ENCODE measurements at places on chromosomes 6 and 20.
A peak's percentile ranks its signal among the peaks of the same experiment; 100 is the strongest.

GRCh38 chr20:47816487-47817451 is 31.5 kb upstream of the SULF2 start:
- DNase-seq: no peak

GRCh38 chr6:20402092-20402341 is 338 bp downstream of the E2F3 start:
- no peak for DNase-seq

DNA sequence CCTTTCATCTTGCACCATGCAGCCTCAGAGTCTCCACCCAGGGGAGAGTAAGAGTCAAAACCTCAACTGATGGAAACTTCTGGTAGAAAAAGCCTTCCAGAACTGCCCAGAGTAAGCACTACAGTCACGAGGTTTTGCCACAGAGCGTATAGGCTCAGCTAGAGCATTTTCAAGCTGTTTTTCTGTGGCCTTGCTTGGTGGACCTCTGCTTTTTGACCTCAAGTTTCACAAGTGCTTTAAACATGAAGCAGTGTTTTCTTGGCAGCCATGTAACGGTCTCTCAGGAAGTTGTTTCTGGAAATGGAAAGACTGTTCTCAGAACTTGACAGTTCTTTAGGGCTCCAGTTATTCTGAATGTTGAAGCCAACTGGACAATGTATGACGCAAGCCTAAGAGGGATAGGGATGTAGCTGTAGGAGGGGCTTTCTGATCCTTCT is 146.5 kb downstream of the ZDHHC14 start:
- DNase-seq: no peak

DNA sequence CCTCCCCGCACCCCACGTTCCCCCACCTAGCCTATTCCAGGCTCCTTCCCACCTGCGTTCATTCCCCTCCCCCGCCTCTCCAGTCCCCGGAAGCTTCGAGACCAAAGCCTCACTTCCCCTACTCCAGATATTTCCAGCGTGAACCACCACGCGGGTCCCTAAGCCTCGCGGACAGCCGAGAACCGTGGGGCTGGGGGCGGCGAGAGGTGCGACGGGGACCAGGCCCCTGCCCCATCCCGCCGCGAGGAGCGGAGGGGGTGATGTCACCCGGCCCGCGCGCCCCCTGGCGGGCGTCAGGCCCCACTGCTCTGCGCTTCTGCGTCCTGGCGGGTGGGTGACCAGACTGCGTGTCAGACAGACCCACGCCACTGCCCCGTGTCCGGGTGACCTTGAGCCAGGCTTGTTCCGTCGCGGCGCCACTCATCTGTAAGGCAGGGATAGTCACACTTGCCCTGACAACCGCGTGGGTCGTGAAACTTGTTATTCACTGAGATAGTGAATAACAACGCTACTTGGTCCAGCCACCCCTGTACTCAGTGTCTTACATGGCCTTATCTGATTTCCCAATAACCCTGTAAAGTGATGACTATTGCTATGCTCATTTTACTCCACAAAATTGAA is 9.0 kb upstream of the HSP90AB1 start:
- peak; percentile 64 for DNase-seq

GRCh38 chr20:21136015-21136732 is 10.3 kb downstream of the KIZ start:
- DNase-seq: no peak

- DNase-seq: no peak
These were observed 3.5 kb upstream of the LTA start for GRCh38 chr6:31568537-31568961.

DNA sequence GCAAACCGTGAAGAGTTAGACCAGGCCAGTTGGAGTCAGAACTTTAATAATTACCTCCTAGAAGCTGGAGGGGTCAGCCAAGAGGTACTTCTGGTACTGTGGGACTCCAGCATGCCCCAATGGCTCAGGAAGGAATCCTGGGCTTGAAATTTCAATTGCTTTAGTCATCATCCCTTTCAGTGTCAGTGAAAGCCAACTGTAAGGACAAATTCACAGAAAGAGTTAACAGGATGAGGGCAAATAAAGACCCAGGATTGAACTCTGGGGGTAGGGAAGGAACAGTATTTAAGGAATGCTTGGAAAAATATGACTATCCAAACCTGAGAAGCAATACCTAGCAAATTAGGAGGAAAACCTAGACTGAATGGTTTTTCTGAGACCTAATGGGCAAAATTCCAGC is 735.1 kb upstream of the MARCKS start:
- peak; percentile 46 for DNase-seq

DNA sequence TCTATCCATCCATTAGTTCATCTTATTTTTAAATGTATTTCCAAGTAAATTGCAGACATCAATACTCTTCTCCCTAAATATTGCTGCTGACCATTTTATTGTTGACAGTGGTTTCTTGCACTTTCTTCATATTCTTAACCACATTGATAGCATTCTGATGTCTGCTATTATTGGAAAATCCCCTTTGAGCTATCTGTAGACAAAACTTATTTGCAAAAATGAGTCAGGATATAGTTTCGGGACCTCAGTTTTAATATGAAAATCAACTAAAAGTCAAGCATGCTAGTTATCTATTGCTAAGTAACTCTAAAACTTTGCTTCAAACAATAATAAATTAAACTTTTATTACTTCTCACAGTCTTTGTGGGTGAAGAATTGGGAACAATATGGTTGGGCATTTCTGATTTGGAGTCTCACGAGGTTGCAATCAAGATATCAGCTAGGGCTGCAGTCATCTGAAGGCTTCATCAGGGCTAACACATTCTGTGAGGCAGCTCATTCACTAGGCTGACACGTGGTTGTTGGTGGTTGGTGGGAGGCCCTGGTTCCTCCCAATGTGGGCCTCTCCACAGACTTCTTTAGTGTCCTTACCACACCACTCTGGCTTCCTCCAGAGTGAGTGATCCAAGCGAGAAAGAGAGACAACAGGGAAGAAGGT is 32.7 kb downstream of the CD109 start:
- DNase-seq: no peak

GRCh38 chr6:169589699-169590257 is 112.1 kb downstream of the WDR27 start:
- no peak for DNase-seq

DNA sequence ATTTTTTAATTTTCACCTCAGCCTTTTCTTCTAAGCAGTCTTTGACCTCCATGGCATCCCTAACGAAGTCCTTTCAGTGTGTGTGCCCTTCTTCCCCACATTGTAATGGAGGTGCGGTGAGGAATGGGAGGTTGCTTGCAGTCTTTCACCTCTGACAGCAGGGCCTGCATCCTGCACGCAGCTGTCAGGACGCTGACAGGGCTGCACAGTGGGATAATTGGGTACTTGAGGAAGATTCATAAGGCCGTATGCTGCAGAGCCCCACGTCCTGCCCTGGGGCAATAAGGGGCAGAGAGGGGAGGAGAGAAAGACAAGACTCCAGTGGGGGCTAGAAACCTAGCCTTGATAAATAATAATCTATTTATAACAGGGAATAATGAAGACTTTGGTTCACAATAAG is 184.7 kb downstream of the SAMD5 start:
- no peak for DNase-seq

GRCh38 chr6:84575264-84575663 is 189.1 kb downstream of the TBX18 start:
- DNase-seq: no peak

DNA sequence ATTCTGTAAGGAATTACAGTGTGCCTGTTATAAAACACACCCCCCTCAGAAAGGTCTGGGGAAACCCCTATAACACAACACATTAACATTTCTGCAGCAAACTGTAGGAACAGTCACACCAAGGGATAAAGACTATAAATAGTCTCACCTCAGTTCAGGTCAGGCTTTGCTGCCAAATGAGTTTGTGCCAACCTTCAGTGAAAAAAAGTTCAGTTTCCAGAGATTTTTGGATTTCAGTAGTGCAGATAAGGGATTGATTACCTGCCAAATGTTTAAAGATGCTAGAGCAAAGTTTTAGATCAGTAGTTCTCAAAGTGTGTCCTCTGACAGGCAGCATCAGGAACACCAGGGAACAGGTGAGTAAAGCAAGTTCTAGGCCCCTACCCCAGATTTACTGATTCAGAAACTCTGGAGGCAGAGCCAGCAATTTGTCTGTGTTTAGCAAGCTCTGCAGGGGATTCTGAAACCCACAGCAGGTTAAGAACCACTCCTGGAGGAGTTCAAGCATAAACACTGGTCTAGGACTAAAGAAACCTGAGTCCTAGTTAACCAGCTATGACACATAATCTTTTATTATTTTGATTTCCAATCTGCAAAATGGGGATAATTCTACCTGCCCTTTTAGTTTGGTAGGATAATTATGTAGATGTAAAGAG is 111.0 kb downstream of the RCAN2 start:
- DNase-seq: no peak

DNA sequence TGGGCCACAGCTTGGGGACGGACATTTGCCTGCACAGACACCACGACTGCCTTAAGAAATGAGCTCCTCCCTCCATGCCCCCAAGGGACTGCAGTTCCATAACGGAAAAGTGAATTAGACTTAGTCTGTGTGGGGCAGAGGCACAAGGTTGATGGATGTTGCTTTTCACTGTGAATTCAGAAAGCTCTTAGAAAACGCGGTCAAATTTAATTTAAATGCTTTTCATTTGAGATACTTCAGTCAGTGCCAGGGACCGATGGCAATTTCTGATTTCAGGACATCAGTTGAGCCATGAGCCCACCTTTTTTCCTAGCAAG is 356.4 kb downstream of the KIF16B start:
- no peak for DNase-seq

- no peak for DNase-seq
These were observed 55.7 kb upstream of the FRMD1 start for GRCh38 chr6:168134560-168135201.

- DNase-seq: no peak
These were observed 204.8 kb upstream of the NOX3 start for GRCh38 chr6:155660251-155660977.

GRCh38 chr20:846894-847278 is 13.4 kb downstream of the FAM110A start:
- DNase-seq: no peak

GRCh38 chr6:3377536-3378397 is 79.1 kb downstream of the SLC22A23 start:
- no peak for DNase-seq

DNA sequence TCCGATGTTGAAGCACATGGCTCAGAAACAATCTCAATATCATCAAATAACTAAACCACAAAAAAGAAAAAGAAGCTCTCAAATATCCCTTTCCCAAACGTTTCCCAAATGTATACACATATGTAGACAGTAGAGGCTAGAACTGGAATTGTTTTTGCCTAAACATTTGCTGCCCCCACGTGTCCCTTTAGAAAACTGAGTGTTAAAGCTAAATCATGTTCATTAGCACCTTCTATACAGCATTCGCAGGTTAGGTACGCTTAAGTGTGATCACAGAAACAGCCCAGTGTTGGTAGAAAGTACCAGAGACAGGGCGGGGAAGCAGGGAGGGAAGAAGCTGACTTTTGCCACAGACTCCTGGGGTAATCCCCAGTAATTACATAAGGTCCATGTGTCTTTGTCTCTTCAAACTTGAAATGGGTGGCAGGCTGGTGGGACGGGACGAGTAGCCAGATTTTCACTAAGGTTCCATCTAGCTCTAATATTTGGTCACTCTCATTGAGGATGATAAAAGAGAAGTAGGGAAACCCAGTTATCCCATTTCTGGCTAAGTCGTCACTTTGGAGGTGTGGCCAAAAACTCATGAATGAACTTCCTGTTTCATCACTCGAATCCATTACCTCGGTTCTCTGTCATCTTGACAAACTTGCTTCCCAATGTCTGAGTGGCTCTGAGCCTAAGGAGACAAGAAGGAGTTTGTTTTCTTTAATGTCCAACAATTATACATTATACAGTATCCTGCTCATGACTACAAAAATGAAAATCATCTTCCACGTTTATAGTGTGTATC is 15.0 kb upstream of the TFAP2A start:
- DNase-seq: peak; percentile 64

DNA sequence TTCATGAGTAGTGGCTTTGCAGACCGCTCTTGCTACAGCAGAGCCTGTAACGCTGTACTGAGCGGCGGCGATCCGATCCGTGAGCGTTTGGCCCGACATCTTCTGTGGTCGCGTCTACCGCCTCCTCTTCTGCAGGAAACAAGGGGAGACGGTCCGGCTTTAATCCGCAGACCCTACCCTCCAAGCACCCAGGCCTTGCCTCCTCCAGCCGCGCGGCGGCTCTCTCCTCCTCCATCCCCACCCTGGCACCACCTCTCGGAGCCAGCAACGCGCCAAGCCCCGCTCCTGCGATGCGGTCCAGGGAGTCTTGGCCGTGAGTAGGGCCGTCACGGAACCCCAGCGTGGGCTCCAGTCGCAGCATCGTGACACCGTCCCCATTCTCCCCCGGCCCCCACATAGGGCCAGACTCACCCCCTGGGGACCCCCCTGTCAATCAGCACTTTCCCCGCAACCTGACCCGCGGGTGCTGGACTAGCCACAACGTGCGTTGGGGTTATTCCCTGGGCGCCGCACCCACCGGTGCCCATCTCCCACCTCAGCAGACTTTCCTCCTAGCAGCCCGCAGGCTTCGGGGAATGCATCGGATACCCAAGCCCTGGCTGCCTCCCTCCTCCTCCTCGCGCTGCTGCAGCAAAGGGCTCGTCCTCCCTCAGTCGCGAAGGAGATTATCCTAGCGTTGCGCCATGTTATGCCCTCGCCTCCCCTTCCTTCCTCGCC is 914 bp downstream of the SNAP91 start:
- no peak for DNase-seq

DNA sequence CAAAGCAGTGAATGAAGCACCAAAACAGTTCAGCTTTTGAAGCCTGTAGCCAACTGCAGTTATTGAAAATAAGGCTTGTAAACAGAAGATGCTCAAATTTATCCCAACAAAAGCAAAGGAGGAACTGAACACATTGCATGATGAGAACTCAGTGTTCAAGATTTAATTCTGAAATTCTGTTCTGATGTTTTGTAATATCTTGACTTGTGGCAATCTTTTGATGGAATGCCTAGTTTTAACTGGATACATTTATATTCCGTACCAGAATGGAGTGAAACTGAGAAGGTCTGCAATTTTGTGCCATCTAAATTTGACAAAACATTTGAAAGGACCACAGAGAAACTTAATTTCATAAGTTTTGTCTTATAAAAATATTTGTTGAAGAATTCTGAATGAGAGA is 17.5 kb downstream of the FYN start:
- no peak for DNase-seq
